NT2/D1 (cell line): ENCODE measurements at places on chromosomes 7 and 10.

DNA sequence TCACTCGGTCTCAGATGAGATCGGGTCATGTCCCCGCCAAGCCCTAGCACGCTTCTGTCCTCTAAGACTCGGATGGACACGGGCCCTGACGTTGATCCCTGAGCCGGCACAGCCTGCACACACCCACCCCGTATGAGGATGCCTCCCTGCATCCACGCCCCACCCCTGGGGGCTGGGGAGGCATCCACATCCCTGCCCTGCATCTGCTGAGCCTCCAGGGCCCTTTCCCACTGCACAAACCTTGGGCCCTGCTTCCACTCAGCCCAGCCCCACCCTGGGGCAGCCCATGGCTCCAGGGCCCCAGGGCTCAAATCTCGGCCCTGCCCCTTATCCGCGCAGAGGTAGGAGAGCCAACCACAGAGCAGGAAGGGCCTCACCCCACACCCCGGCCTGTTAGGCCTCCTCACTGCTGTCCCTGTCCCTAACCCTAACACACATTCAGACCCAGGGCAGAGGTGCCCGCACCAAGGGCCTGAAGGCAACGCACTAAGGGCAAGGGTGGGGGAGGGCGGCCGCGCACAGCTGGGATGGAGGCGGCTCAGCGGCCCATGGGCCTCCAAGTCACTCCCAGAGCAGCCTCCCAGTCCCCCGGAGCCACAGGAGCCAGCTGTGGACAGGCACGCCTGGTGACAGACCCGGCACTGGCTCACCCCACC, 9.5 kb upstream of the MICALL2 start:
- no peak for DNase-seq

DNA sequence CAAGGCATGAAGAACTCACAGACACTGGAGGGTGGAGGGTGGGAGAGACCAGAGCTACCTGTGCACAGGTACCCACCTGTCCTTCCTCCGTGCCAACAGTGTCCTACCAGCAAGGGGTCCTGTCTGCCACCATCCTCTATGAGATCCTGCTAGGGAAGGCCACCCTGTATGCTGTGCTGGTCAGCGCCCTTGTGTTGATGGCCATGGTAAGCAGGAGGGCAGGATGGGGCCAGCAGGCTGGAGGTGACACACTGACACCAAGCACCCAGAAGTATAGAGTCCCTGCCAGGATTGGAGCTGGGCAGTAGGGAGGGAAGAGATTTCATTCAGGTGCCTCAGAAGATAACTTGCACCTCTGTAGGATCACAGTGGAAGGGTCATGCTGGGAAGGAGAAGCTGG, 21.8 kb downstream of the PRSS2 start:
- DNase-seq, result no peak

DNA sequence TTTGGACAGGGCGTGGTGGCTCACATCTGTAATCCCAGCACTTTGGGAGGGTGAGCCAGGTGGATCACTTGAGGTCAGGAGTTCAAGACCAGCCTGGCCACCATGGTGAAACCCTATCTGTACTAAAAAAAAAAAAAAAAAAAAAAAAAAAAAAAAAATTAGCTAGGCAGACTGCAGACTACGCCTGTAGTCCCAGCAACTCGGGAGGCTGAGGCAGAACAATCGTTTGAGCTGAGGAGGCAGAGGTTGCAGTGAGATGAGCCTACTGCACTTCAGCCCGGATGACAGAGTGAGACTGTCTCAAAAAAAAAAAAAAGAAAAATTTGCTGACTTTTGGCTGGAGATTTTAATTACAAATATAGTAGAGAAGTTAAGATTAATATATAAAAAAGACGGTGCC, 104.0 kb downstream of the HIPK2 start:
- no peak for DNase-seq

DNA sequence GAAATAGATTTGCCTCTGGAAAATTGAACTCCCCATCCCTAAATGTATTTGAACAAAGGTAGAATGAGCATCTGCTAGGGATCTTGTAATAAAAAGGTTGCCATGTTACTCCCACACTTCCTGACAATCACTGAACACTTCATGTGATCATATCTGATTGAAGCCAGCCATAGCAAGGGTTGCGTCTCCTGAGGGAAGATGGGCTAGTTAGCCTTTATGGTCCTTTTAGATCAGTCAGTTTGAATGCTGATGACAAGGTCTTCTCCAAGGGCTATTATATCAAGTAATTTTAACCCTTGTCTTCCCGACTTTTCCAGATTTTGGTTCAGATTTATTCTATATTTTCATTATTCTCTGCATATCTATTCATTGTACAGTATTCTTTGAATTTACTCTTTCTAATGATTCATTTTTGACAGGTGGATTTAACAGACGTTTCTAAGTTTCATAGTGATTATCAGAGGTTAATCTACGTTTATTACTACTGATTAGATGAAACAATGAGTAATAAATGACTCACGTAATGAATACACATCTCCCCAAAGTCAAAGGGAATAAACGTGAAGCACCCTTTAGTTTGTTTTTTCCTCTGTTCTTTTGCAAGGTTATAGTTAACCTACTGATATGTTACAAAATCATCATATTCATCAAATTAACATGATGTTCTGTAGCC, 28.1 kb downstream of the CSGALNACT2 start:
- DNase-seq, result no peak

DNA sequence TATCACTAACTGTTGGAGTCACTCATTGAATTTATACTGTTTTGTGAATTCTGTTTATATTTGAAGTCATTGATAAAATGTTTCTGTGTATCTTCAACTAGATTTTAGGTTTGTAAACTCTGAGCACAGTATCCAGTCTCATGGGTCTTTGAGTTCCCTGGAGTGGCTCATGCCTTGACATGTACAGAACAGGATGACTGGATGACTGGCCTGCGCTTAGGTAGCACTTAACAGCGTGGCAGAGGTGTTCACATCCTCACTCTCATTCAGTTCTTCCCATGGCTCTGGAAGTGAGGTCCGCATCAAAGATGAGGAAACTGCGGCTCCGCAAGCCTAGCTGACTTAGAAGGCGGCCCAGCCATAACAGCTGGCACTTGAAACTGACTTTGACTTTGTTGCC, 576.9 kb downstream of the SUGCT start:
- no peak for DNase-seq

DNA sequence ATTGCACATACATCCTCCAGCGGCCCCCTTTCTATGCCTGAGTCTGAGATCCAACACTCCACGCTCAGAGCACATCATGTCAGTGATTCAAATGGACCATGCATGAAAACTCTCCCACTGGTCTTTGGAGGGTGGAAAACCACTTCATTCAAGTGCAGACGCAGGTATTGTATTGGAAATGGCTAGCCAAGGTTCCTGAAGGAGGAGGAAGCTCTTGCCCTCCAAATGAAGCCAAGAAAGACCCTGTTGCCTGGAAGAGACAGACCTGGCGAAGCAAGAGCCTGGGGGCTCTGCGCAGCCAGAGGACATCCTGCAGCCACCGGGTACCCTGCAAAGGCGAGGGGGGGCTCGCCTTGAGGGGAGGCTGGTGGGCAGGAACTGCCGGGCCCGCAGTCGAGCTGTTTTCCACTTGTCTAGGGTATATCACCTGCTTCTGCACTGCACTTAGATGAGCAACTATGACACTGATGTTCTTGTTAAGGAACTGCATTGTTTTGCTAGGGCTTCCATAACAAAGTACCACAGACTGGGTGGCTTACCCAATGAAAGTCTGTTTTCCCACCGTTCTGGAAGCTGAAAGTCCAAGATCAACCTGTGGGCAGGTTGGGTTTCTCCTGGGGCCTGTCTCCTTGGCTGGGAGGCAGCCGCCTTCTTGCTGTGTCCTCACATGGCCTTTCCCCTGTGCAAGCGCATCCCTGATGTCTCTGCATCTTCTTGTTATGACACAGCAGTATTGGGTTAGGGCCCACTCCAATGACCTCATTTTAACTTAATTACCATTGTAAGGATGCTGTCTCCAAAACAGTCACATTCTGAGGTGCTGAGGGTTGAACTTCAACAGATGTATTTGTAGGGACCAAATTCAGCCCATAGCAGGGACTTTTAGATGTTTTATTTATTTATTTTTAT, 233.4 kb downstream of the ARHGAP12 start:
- DNase-seq, result no peak
